Activated naive CD8-positive, alpha-beta T cell treated with anti-CD3 and anti-CD28 coated beads for 36 hours (primary cell): ENCODE measurements at places on chromosomes 3 and 15. TPM values are rescaled to one million over a fixed set of nuclear protein-coding genes. Genes with fewer than 3 reads are reported as not detected.

DNA sequence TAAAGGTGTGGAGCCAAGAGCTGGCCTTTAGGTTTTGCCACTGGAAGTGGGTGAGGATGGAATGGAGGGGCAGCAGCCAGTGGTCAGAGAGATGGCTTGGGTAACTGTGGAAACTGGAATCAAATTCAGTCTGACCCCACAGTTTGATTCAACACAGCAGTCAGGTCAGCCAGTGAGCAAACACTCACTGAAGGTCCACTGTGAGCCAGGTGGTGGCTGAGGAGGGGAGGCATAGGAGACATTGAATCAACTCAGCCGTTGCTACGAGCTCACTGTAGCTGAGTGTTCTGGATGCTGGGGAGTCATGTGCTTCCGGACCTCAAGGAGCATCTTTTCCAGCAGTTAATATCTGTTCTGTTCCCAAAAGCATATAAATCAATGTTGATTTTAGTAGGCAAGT, 37.5 kb downstream of the LPP start:
- no peak for DNase-seq

DNA sequence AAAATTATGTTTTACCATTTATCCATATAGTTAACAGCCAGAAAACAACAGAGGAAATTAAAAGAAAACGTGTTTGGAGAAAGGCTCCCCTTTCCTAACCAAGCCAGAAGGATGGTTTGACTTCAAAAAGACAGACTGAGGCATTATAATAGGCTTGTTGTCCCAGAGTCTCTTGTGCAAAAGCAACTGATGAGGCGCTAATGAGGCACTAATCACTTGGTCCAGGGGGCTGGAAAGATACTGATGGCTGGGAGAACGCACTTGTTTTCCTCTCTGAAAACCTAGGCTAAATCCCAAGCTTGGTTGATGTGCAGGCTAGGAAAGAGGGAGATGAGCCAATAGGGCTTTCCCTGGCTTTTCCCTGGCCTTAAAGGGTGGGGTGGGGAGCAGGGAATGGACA, 389.6 kb downstream of the NTRK3 start:
- no peak for DNase-seq

The NMNAT3 gene
- total RNA-seq = 3.6 TPM

The BCHE gene
- not detected for total RNA-seq

The IGSF10 gene
- total RNA-seq = not detected

GRCh38 chr3:168049367-168049974, 46.3 kb downstream of the GOLIM4 start:
- no peak for DNase-seq

GRCh38 chr3:46049093-46049492, 21.8 kb upstream of the XCR1 start:
- no peak for DNase-seq

The MEIS2 gene
- not detected for total RNA-seq

DNA sequence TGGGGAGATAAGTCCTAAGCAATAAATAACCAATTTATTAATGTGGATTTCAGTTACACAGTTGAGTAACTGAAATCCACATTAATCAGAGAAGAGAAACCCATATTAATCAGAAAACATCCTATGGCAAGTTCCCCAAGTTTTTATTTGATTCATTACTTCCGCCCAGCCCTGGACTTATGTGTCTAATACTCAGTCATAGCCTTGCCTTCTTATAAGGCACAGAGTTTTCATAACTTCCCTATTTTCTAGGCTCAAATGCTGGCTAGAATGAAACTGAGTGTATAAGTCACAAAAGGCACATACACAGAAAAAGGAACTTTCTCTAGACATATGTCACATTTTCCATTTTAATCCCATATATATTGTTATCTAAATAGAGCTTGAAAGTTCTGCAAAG, 28.8 kb downstream of the CD47 start:
- no peak for DNase-seq

- no peak for DNase-seq
These were observed 7.9 kb downstream of the P4HTM start for GRCh38 chr3:48997714-48998637.

GRCh38 chr15:39543651-39544050, 37.2 kb upstream of the THBS1 start:
- DNase-seq = no peak

- no peak for DNase-seq
These were observed 212.6 kb downstream of the ZNF621 start for GRCh38 chr3:40737343-40737742.

- DNase-seq = no peak
These were observed 5.5 kb upstream of the MEIS2 start for GRCh38 chr15:37105889-37106288.

The DCLK3 gene
- total RNA-seq = 0.72 TPM

- no peak for DNase-seq
These were observed 204.9 kb upstream of the PPP2R3A start for GRCh38 chr3:135760581-135760980.

The KATNBL1 gene
- 36.2 TPM for total RNA-seq

GRCh38 chr3:62335196-62335595, 38.2 kb downstream of the FEZF2 start:
- no peak for DNase-seq

DNA sequence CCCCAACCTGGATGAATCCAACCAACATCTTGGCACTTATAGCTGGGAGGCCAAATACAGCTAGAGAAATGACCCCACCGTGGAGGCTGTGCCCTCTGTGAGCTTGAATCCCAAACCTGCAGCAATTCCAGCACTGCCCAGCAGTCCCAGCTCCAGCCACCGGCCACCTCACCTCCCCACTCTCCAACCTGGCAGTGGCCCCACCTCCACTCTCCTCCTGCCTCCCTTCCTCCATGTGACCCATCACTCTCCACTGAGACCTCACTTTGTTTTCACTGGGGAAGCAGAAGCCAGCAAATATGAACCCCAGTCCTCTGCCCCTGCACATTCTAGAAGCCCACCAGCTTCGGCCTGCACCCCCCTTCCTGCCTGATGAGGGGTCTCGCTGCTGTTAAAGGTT, 79.7 kb upstream of the LINGO1 start:
- DNase-seq = no peak
